8988T (cell line): ENCODE measurements at places on chromosomes 5 and 9.

- no peak for DNase-seq
Observed at GRCh38 chr5:158234323-158235158, 375.6 kb upstream of the CLINT1 start.

DNA sequence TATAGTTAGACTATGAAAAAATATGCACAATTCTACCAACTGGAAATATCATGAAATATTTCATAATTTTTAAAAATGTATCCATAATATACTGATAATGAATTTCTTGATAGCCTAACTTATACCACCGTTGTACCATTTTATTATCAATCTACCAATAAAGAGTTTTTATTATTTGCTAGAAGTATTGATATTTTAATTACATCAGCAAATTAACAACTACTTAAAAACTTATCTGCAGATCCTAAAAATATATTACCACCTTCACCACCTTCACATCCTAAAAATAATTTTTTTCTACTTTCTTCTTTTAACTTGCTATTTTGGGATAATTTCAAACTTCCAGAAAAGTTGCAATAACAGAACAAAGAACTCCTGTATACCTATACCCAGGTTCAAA lies 21.4 kb downstream of the ATPSCKMT start:
- no peak for DNase-seq

DNA sequence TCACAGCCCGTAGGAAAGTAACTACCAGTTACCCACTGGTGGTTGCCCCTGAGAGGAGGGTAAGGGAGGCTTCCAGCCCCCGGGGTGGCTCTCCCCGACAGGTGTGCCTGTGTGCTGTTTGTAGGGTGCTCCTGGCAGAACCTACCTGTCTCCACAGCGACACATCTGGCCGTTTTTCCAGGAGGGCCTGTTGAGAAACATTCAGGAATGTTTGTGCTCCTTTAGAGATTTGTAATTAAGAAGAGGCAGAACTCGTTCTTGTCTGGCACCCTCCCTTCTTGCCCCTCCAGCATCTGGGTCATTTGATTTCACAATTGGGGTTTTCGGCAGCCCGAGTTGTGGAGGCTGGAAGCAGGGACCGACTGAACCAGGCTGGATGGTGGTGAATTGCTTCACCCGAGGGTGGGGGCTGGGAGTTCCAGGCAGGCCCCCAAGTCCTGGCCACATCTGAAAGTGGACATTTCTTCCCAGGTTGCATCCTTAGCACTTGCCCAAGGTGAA lies 74.2 kb downstream of the WWC1 start:
- DNase-seq: no peak

- DNase-seq: no peak
Observed at GRCh38 chr9:115192280-115192679, 74.3 kb upstream of the TNC start.

- DNase-seq: no peak
Observed at GRCh38 chr9:125746774-125747052, 460 bp upstream of the PBX3 start.

GRCh38 chr9:99070681-99071080 lies 34.2 kb upstream of the TGFBR1 start:
- no peak for DNase-seq

DNA sequence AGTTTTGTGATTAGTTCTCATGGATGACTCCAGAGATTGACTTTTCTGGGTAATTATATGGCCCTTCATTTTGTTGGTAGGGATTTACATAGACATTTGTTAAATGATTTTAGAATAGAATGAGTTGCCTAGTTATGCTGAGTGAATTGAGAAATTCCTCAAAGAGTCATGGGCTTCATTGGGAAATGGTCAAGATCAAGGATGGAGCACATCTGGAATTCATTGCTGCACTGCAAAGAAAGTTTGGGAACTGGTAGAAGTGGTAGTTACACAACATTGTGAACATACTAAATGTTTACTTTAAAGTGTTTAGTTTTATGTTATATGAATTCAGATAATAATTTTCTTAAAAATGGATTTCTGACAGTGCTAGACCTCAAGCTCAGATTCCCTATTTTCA lies 46.5 kb downstream of the PIP5K1B start:
- no peak for DNase-seq

DNA sequence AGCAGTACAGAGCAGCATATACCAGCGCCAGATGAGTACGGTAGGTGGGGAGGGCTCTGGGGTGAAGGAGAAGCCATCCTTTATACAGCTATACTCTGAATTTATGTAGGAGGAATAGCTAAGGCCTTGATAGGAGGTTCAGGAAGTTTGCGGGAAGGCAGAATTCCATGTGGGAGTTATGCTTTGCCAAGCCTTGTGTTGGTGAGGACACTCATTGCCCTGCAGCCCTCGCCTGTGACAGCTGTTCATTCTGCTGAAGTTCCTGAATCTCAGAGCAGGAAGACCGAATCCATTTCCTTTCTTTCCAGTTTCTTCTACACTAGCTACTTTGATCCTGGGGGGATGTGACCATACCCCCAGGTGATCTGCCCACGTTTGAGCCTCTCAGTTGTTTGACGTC lies 7.7 kb downstream of the MFAP3 start:
- DNase-seq: no peak

- DNase-seq: no peak
Observed at GRCh38 chr9:114720086-114720676, 38.2 kb upstream of the TEX48 start.

DNA sequence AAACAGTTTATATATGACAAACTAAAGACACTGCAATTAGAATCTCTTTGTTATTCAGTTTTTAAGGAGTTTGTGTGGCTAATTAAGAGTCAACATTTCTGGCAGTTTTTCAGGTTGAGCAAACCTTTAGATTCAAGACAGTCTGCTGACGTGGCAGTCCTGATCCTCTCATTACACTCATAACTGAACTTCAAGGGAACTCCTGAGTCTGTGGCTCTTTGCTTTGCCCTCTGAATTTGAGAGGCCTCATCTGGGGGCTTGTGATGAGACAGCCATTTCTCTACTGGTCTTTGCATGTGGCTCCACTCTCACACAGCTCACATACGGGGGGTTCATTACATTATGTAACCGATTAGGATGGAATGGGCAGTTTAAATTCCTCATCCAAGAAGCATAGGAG lies 182.9 kb upstream of the MEF2C start:
- DNase-seq: no peak

- no peak for DNase-seq
Observed at GRCh38 chr5:91141642-91142041, 241.5 kb downstream of the ARRDC3 start.

DNA sequence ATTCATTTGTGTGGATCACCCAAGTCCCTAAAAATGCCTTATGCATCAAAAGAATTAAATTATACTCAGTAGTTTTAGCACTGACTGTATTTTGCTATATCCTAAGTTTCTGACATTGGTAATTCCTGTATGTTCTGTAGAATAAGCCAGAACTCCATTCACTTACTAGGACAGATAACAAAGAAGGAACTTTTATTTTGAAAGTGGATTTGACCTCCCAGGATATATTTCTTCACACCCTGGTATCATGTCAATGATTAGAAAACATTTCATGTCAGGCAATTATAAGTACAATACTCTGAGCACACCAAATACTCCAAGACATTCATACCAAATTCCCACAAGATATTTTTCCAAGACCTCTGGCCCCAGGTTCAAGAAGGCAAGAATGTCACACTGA lies 28.7 kb upstream of the MYOT start:
- DNase-seq: no peak

GRCh38 chr5:123906698-123907295 lies 394.8 kb downstream of the CSNK1G3 start:
- no peak for DNase-seq

- DNase-seq: no peak
Observed at GRCh38 chr9:32618261-32618660, 17.2 kb downstream of the TAF1L start.

GRCh38 chr5:157222506-157223230 lies 42.0 kb downstream of the ITK start:
- no peak for DNase-seq

DNA sequence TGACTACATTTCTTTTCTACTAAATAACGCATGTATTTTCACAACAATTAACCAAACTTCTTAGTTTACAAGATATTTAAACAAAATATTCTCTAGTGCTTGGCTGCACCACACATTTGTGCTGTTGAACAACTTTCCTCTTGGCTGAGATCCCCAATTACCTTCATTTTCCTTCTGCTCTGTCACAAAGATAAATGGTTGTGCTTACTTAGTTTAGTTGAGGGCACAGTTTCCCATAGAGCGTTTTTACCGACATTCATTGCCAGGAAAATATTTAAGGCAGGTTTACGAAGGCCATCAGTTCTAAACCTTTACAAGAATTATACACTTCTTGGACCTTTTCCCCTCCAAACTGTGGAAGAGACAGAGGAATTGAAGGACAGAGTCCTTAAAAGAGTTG lies 60.7 kb downstream of the PRUNE2 start:
- DNase-seq: no peak

DNA sequence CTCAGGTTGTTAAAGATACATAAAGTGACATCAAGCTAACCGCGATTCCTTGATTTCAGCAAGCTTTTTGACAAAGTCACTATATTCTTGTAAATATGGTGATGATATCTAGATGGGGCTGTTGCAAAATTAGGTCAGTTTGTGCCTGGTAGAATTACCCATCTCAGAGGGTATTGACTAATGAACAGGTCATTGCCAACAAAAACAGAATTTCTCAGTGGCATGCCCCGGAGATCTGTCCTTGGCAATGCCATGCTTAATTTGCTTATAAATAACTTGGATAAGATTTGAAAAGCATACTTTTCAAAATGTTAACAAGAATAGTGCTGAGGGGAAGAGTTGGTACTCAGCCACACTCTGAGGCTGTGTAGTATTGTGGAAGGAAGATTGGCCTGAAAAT lies 783.3 kb upstream of the SEMA6A start:
- no peak for DNase-seq

GRCh38 chr5:77560677-77561263 lies 68.7 kb upstream of the WDR41 start:
- DNase-seq: no peak
